Stimulated activated CD4-positive, alpha-beta T cell treated with anti-CD3 and anti-CD28 coated beads, Interleukin-1b, Interleukin-23, amount 100 ng/mL, for 48 hours (primary cell): ENCODE measurements at places on chromosomes 6 and 20.

- DNase-seq = no peak
Measured at GRCh38 chr20:56689318-56689717, 60.2 kb downstream of the TFAP2C start.

DNA sequence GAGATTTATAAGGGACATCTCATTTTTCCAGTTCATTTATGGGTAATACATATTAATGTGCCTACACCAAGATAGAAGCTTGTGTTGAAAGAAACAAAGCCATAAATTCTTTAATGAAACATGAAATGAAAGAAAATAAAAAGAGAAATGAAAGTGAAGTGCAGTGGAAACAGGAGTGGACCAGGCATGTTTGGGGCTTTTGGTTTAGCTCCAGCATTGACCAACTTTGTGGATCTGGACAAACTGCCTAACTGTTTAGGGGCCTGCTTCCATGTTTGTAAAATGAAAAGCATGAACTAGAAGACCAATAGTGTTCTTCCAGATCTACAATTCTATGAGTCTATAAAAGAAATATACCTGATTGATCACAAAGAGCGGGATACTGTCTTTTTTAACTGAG, 124.9 kb downstream of the GJA10 start:
- no peak for DNase-seq

DNA sequence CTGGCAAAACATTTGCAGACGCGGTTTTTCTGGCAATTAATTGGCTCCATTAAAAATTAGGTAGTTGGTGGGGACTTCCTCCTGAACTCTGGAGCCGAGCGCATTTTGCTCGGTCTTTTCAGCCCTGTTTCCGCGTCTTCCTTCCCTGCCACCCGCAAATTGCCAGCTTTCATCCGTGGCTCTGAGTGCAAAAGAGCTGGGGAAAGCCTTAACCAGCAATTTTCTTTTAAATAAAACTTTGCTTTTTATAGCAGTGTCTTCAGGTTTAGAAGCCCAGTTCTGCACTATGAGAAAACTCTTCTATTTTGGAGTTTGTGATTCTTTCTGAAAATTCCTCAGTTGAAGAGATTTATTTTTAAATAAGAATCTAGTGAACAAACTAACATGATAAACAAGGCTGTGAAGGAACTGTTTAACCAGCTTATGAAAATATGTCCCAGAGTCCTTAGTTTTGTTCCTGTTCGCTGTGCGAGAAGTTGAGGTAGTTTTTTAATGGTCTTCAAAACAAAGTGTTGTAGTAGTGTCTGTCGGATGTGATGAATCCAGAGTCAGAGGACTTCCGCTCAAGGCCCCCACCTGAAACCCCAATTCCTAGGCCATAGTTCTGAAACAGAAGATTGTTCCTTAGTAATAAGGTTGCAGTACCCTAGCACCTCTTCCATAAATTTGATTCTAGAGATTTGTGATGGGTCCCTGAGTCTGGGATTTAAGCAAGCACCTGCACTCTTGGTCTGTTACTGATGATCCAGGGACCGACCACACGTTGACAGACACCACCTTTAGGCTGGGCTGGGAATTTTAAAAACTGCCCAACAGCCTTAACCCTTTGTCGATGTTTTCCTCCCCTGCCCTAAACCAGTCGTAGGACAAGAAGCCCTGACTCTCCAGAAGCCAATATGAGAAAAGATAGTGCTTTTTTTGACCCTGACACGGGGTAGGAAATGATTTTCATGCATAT, 950 bp downstream of the KCTD20 start:
- no peak for DNase-seq

- DNase-seq = no peak
Measured at GRCh38 chr6:144343701-144344428, 58.7 kb downstream of the UTRN start.

DNA sequence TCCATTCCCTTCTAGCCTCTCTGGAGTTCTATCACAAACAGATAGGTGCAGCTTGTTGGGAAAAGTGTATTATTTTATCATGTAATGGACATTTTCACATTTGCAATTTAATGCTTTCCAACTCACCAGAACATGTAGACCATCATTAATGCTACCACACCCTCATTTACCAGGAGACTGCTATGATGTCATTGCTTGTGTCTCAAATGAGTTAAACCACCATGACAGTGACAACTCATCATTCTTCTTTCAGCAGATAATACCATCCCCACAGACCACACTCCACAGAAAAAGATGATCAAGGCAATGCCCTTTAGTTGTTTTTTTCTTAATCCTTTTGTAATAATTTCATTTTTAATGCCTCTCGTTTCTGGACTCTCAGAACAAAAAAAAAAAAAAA, 168.7 kb downstream of the AIG1 start:
- no peak for DNase-seq

GRCh38 chr6:132476688-132477087, 36.2 kb downstream of the STX7 start:
- DNase-seq = no peak

DNA sequence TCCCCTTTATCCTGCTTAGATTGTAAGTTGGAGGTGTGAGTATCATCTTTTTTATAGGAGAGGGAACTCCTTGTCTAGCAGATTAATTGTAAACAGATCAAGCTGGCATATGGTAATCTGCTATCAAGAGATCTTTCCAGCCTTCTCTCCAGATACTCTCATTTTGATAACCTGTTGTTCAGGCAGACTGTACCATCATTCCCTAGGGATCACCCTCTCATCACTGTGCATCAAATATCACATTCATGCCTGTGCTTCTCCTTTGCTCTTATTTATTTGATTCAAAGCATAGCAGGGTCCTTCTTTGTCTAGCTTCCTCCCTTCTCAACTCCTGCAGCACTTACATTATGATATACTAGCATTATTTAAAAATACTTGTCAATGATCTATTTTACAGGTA, 73.8 kb downstream of the LRRC1 start:
- DNase-seq = no peak

DNA sequence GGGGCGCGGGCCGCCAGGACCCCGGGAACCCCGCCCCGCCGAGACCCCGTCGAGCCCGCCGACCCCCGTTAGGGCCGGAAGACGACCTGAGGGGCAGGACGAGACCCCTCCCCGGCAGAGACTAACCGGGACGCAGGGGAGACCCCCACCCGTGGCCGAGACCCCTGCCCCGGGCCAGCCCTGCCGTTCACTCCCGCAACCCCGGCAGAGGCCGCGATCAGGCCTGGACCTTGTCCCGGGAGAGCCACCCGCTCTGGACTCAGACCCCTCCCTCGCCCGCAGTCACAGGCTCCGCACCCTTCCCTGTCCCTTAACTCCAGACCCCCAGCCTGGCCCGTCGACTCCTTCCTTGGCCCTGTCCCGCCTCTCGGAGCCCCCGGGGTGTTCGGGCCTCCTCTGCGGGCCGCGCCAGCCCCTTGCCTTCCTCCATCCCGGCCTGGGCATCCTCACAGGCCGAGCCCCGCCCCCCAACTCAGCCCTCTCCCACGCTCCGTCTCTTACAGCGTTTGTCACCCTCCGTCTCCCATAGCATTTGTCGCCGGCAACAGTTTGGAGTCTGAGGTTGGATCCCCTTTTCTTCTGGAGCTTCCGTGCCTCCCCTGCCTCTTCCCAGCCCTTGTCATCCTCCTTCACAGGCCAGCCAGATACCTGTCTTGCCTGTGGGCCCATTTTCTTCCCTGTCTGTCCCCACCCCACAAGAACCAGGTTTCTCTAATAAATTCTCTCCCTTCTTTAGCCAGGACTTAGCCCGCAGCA, 569 bp downstream of the TCEA2 start:
- peak; percentile 46 for DNase-seq

DNA sequence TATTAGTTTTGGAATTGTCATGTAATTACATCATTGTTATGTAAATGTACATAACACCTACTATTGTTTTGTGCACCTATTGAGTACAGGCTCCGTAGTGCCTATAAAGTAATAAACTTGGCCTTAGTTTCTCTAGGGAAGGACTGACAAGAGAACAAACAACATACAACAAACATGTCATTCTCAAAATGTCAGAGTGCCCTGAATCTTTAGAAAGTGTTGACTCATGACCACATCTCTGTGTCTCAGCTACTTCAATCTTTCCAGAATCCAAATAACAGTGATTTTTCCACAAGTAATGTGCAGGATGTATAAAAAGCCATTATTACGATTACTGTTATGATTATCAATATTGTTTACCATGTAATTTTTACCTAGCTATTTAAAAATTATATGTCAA, 17.2 kb downstream of the LAMP5 start:
- DNase-seq = no peak

GRCh38 chr6:31945507-31946369, at the start of gene CFB:
CFB (plus strand) TSS chr6:31946095; CDS start chr6:31946222, 127 bp downstream.
- DNase-seq = no peak

GRCh38 chr6:83155794-83156193, 37.3 kb downstream of the PGM3 start:
- no peak for DNase-seq

DNA sequence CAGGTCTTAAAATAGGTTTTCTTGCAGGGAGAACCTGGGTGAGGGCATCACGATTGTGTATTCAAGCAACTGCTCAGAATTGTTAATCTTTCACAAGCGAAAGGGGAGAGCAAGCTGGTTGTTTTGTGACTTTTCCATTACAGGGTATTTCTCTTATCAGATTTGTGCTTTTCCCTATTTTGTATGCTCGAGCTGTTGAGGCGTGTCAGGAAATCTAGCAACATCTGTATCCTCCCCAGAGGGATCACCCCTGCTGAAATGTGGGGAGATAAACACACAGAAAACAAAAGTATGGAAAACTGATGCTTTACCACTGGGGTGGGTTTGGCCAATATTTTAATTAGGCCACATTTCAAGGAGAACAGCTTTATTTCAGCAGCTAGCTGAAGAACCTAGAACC, 187.0 kb downstream of the DTNBP1 start:
- DNase-seq = no peak
